ENCODE measurements at places on chromosomes 5 and 9.
A peak's percentile ranks its signal among the peaks of the same experiment; 100 is the strongest.

DNA sequence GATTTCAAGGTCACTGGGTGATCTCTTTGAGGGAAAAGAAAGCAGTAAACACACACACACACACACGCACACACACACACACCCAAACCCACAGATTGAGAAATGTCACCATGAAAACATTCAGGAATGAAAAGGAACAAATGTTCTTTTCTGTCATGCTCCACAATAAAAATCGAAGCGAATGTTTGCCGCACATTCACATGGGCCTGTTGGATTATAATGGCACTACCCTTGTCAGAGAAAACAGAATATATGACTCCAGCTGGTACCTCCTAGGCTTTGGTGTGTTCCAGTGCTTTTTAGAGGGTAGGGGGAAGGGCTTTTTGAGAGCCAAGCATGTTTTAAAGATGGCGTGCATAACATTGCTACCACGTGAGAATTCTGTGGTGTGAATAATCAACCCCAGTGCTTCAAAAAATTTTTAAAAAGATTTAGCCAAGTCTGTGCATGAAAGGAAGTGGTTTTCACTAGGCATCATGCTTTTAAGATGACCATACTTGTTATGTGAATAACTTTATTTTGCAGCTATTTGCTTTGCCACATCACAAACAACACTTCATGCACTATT lies 120.8 kb upstream of the ZNF608 start:
- no peak for DNase-seq

DNA sequence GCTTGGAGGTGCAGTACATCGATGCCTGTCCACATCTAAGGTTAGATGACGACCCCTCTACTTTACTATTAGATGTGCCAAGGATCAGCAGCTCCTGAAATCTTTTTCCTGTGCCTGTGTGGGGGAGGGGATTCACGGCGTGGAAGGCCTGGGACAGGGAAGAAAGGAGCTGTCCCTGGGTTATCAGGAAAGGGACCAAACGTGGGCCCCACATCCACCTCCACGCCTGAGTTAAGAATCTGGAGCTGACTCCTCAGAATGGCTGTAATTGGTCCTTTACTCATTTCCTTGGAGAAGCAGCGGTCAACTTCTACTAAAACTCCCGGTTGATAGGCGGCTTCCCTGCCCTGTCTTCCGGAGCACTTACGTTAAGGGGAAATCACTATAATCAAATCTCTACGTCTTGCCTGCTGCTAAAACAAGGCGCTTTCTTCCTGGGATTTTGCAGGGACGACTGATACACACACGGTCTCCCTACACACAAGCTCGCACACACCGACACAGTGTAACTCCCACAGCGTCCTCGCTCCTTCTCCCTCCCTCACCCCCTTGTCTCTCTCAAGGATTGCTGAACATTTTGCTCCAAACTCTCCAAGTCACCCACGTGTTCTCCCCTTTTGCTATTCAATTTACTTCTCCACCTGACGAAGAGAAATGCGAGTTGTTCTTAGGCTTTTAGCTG lies 1.4 kb downstream of the PDE4D start:
- no peak for DNase-seq

- no peak for DNase-seq
These were observed 271.2 kb downstream of the RASEF start for GRCh38 chr9:82791692-82792091.

DNA sequence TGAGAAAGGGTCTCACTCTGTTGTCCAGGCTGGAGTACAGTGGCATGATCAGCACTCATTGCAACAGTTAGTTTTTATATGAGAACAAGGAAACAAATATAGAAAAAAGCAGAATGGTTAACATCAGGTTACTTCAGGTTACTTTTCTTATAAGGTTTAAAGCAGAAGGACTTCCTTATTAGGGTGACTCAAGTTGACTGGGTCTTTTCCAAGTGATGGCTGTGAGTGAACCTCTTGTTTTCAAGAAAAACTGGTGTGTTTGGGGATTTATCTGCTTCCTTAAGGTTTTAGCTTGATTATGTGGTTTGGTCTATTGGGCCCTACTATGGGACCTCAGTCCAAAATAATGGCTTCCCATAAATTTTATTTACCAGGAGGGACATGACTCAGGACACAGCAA lies 99.2 kb downstream of the ARRDC3 start:
- DNase-seq, result no peak

DNA sequence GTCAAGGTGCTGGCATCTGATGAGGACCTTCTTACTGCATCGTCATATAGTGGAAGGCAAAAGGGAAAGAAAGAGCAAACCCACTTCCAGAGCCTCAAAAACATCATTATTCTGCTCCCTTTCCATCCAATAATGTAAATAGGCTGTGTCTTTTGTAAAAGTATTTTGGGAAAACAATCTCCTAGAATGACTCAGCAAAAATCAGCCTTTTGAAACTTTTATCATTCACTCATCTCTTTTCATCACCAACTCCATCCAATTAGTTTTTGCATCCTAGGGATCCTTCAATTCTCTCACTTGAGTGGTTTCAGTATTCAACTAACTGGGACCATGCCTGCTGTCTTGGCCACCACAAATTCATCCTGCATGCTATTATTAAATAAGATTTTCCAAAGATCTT lies 39.8 kb upstream of the TLR4 start:
- DNase-seq, result no peak

- no peak for DNase-seq
These were observed 272.7 kb upstream of the PANK3 start for GRCh38 chr5:168851902-168852321.

GRCh38 chr5:121218086-121218485 lies 633.6 kb upstream of the FTMT start:
- DNase-seq, result no peak

DNA sequence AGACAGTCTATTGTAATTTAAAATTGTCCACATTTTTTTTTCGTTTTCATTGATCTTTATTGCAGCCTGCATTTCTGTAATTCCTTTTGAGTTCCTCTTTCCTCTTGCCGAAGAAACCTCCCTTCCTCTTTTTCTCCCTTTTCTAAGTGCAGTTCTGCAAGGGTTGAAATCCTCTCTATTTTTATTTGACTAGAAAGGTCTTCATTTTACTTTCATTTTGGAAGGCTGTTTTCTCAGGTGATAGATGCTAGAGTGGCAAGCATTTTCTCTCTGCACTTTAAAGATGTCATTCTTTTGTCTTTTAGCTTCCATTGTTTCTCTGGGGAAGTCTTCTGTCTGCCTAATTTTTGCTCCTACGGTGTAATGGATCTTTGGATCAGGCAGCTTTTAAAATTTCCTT lies 248.5 kb downstream of the SMARCA2 start:
- DNase-seq, result no peak

DNA sequence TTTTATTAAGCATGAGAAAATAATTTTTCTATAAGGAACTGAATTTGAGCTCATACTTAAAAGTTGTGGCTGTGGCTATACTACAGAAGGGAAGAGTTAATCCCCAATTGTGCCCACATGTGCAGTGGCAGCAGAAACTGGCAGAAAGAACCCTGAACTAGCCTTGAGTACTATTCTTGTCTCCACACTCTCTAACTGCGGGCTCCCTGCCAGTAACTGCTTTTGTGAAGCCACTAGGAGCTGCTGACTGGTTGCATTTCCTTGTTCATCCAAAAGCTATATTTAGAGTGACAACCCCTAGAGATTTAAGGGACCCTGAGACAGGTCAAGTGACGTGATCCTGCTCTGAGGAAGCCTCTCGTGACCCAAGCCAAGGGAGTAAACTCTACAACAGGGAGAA lies 238.6 kb downstream of the ELAVL2 start:
- DNase-seq, result no peak

- no peak for DNase-seq
These were observed 494 bp upstream of the STK32A start for GRCh38 chr5:147234239-147234824.

DNA sequence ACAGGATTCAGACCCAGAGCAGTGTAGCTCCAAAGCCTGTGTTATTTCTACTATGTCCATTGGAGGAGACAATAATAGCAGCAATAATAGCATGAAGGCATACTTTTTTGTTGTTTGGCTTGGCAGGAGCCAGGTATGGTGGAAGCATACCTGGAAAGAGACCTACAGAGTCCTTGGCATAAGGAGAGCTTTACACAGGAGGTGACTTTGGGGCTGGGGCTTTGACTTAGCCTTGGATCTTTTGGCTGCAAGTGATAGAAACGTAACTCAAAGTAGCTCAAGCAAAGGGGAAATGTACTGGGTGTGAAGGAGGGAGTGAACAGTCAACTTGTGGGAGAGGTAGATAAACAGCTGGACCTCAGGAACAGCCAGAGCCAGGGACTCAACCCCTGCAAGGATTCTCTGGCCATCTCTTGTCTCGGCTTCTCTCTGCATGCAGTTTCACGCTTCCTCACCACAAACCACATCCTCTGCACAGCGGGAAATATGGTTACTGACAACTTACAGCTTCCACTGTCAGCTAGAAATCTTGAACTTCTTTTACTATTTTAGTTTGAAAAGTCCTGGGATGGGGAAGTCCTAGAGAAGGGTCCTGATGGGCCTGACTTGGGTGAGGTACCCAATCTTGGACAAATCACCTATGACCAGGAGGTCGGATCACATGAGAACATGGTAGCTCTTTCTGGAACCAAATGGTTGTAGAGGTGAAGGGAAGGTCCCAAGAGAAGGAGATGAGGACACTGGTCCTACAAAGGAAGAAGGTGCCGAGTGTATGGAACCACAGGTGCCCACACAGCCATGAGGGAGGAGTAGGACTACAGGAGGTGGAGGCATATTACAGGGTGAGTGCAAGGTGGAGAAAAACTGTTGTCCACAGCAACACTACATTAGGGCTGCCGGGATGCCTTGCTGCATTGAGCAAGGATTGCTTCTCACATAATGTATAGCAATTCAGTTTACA lies 47.0 kb upstream of the TGFBR1 start:
- peak; percentile 72 for DNase-seq

GRCh38 chr9:77018969-77019235 lies 553 bp upstream of the FOXB2 start:
- DNase-seq, result no peak

DNA sequence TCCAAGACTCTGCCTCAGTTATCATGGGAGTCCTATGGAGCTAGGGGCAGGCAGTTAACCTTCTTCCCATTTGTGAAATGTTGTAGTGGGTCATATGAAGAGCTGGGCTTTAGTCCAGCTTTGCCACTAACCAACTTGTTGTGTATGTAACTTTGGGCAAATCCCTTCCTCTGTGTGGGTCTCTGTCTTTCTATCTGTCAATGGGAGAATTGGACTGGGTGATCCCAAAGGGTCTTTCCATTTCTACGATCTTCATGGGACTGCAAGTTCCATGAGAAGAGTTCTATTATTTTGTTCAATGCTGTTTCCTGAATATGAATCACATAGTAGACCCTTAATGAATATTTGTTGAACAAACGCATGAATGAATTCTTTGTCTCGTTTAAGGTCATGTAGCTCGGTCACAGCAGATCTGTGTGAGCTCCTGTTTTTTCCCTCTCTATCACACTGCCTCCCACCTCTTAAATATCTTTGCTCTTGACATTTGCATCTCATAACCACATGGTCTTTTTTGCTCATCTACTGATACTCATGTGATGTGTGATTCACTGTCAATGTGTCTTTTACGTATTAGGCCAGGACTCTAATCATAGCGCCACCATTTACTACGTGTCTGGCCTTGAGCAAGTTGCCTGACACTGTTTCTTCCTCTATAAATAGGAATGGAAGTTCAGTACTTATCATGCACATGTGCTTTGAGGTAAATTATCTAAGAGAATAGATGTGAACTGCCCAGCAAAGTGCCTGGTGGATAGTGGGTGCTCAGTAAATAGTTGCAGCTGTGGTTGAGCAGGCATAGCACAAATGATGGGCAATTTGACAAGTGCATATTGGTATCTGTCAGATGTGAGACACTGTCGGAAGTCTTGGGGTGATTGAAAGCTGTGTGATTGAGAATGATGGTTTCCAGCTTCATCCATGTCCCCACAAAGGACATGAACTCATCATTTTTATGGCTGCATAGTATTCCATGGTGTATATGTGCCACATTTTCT lies 37.4 kb downstream of the PTTG1 start:
- no peak for DNase-seq

GRCh38 chr5:167208911-167209310 lies 1082.5 kb upstream of the WWC1 start:
- no peak for DNase-seq

- no peak for DNase-seq
These were observed 86.0 kb downstream of the ZFAND5 start for GRCh38 chr9:72278959-72279358.

- no peak for DNase-seq
These were observed 45.1 kb upstream of the IL13 start for GRCh38 chr5:132612846-132613245.

DNA sequence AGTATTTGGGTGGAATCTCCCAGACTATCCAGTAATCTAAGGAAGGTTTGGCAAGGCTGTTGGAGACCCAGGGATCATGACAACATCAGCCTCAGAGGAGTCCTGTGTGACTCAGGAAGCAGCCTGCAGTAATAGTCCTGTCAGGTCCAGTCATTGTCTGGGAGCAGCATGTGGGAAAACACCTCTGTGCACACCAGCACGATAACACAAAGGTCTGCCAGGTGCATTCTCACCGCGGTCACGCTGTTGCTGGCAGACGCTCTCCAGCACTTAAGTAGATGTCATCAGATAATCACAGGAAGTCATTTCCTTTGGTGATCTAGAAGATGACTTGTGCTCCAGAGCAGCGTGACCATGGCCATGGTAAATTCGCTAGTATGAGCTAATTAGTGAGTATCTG lies 99.2 kb upstream of the IQGAP2 start:
- DNase-seq, result peak; percentile 10

- DNase-seq, result peak; percentile 43
These were observed 1.6 kb downstream of the FER start for GRCh38 chr5:108749128-108749861.

- no peak for DNase-seq
These were observed 2.9 kb downstream of the SMAD5 start for GRCh38 chr5:136135536-136135935.

GRCh38 chr5:118193194-118193905 lies 795.0 kb downstream of the DTWD2 start:
- DNase-seq, result no peak

- DNase-seq, result no peak
These were observed 51.7 kb upstream of the NR5A1 start for GRCh38 chr9:124558777-124559470.

DNA sequence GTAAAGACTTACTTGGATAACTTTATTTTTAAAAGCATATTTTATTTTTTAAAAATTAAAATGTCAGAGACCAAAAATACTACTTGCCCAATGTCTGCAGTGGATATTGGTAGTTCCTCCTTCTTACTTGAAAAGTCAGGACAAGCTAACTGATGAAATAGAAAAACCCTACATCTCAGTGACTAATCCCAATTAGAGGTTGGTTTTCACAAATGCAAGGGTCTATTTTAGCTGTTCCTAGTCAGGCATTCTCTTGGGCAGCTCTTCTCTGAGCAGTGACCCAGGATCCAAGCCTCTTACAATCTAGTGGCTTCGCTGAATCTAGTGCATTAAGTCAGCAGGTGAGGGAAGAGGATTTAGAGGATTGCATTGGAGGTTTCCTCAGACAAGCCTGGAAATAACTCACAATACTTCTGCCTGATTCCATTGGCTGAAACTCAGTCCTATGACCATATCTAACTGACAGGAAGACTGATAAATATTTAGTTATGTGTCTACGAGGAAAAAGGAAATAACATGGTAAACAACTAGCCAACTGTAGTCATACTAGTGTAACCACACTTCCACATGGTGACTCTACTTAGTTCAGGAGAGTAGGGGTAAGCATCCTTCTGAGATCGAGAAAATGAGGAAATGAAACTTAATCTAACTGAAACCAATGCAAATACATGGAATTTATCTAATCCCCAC lies 34.2 kb upstream of the MIER3 start:
- no peak for DNase-seq

GRCh38 chr5:27450607-27451006 lies 412.2 kb upstream of the CDH9 start:
- no peak for DNase-seq

GRCh38 chr5:38018016-38018415 lies 178.2 kb upstream of the GDNF start:
- no peak for DNase-seq

- DNase-seq, result no peak
These were observed 86.0 kb upstream of the TNFSF8 start for GRCh38 chr9:115016344-115016743.
